ENCODE measurements at places on chromosomes 2 and 18. TPM values are rescaled to one million over a fixed set of nuclear protein-coding genes. Genes with fewer than 3 reads are reported as not detected.
A peak's percentile ranks its signal among the peaks of the same experiment; 100 is the strongest.

DNA sequence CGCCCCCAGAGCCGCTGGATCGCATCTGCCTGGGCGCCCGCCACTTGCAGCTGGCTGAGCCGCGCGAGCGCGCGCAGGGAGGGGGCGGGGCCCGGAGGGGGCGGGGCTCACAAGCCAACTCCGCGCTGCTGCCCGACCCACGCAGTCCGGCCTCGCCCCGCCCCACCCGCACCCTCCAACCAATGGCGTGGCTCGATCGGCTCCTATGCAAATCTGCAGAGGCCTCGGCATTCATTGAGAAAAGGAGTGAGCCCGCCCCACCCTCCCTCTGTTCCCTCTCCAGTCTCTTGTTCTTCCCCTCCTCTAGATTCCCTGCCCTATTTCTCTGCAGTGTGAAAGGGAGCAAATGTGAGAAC, at the start of gene ALK:
TSS of gene ALK (minus strand) at position 27 of the 356 bp plus-strand sequence. CDS start 927 bp downstream, outside the sequence.
- peak; percentile 90 for ATAC-seq

DNA sequence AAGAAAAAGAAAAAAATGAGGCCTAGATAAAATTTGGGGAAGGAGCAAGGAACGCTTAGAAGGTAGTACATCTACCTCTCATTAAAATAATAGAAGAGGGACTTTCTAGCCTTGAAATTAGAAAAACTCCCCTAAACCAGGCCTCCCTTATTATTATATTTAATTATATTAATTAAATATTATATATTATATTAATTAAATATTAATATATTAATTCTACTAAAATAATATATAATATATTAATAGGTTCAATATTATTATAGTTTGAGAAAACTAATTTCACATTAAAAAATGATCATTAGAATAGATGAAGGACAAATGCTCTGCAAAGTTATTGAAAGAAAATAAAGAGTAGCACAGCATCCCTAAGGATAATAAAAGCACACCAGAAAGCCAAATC, 449.4 kb downstream of the NBAS start:
- ATAC-seq: no peak

- no peak for ATAC-seq
These were observed 366.3 kb downstream of the SETBP1 start for GRCh38 chr18:45046961-45047360.

DNA sequence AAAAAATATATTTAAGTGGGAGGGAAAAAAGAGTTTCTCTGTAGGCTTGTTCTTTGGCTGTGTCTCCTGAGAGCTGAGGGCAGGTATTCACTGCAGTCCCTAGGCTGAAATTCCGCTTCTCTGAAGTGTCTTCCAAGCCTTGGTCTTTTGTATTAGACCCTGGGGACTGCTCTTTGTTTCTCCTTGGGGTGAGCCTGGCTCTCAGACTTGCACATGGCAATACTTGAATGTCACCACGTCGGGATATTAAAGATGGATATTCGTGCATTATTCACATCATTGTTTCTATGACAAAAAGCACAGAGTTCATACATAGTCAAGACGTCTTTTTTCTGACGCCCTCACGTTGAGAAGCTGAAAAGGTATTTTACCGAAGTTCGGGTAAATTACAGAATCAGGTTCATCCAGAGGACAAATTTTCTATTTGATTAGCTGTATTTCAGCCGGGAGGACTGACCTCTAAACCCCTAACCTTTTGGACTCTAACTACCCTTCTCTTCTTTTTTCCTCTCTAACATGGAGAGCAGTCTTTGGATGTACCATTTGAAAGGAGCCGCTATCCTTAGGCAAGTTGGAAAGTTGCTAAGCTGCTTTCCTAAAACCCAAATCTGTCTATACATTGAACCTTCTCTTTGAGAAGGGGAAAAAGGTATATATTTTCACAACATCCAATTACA, 2.4 kb upstream of the HOXD3 start:
- ATAC-seq: no peak

DNA sequence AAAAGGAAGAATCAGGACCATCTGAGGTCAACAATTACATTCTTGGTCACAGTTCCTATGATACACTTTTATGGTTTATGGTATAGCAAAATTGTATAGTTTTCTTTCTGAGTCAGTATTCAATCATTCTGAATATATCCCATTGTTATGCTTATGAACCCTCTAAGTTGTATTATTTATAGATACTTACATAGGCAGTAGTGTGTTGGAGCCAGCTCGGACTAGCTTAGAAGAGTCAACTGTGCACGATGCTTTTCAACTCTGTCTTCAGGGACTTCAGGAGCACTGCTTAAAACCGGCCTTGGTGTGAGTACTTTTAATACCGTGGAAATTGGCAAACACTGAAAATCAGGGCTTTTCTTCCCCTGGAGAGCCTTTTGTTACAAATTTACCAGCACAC, 215.7 kb downstream of the IKZF2 start:
- peak; percentile 91 for ATAC-seq

- no peak for ATAC-seq
These were observed 44.4 kb downstream of the MYO3B start for GRCh38 chr2:170222298-170222697.

DNA sequence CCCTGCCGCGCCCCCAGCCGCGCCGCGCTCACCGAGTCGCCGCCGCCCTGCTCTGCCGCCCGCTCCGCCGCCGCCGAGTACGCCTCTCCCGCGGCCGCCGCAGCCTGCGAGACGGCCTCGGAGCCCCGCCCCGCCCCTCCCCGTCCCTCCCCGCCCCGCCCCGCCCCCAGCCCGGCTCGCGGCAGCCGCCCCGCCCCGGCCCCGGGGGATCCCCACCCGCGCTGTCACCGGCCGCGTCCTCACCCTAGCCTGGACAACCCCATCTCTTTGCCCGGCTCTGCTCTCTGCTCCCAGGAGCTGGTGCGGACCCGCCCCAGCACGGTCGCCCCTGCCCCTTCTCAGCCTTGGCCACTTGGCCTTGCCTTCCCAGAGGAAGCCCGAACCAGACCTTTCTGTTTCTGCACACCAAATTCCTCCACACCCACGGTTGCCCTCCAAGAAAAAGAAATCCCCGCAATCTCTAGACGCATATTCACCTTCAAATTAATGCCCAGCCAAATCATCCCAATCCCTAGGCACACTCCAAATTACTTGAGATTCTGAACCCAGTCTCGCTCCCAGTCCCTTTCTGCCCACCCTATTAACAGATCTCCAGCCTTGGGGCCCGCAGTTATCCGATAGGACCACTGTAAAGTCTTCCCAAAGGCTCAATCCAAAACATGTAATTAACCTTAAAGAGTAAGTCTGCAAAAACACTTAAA, at the start of gene CYRIA:
TSS of gene CYRIA (minus strand) at position 87 of the 701 bp plus-strand sequence. CDS start 77,715 bp downstream, outside the sequence.
- peak; percentile 90 for ATAC-seq

DNA sequence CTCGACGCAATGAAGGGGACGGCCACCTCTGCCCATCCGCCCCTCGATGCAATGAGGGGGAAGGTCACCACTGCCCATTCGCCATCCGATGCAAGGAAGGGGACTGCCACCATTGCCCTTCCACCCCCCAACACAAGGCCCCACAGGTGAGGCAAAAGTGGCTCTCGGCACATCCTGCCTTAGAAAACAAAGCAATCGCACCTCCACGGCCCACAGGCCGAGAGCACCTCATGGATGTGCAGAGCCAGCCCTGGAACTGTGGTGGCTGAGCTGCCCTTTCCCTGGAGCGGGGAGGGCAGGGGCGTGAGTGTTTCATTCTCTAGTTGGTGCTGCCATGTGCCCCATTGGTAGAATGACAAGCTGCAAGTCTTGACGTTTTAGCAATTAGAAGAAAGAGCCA, 320.6 kb upstream of the SALL3 start:
- ATAC-seq: no peak

The CREG2 gene
- not detected for total RNA-seq

The SERPINB12 gene
- 0.37 TPM for total RNA-seq

The MALL gene
- 10.0 TPM for total RNA-seq

DNA sequence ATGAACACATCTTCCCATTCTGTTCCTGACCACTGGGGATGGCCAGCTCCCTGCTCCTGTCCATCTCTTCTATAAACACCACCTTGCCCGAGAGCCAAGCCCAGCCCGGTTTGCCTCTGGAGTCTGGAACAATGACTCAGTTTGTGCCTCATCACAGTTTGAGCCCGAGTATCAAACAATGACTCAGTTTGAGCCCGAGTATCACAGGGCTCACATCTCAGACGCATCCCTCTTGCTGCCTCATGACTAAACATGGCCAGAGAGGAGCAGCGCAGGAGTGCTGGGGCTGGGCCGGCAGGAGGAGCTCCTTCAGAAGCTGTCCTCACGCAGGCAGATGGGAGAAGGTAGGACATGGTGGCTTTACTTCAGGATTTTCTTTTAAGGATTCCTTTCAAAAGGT, 68.7 kb downstream of the PXDN start:
- ATAC-seq: peak; percentile 31

The KLHL30 gene
- total RNA-seq: 0.18 TPM

- no peak for ATAC-seq
These were observed 644.4 kb downstream of the GALR1 start for GRCh38 chr18:77894060-77894459.

The SERPINB13 gene
- total RNA-seq: 0.21 TPM

DNA sequence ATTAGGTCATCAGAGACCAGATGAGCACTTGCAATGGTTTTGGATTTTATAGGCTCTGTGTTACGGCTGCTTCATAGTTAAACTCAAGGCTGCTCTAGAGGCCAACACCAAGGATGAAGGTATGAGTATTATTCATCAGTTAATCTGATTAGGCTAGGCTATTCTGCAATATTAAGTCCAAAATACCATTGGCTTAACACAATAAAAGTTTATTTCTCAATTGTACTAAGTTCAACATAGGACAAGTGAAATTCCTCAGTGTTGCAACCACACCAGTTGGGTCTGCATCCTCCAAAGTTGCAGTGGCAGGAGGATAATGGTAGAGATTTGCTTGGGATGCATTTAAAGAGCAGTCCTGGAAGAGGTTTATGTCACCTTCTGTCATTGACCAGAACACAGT, 538.3 kb upstream of the CDH2 start:
- ATAC-seq: no peak

GRCh38 chr2:9702604-9703084, 71.8 kb upstream of the YWHAQ start:
- no peak for ATAC-seq

The HSBP1L1 gene
- 29.7 TPM for total RNA-seq

The STK17B gene
- total RNA-seq: 5.3 TPM

GRCh38 chr18:11108947-11109346, 40.4 kb downstream of the PIEZO2 start:
- no peak for ATAC-seq

GRCh38 chr18:33577685-33578517, at the start of gene ASXL3:
ASXL3 (plus strand) TSS chr18:33578219; CDS start chr18:33578632, 413 bp downstream.
- ATAC-seq: peak; percentile 82

- no peak for ATAC-seq
These were observed 89.3 kb downstream of the EHBP1 start for GRCh38 chr2:62794791-62795190.

The CDH2 gene
- total RNA-seq: not detected

The ALPP gene
- not detected for total RNA-seq

The COX7A2L gene
- 92.9 TPM for total RNA-seq

GRCh38 chr18:6994771-6995430, 122.7 kb downstream of the LAMA1 start:
- no peak for ATAC-seq

DNA sequence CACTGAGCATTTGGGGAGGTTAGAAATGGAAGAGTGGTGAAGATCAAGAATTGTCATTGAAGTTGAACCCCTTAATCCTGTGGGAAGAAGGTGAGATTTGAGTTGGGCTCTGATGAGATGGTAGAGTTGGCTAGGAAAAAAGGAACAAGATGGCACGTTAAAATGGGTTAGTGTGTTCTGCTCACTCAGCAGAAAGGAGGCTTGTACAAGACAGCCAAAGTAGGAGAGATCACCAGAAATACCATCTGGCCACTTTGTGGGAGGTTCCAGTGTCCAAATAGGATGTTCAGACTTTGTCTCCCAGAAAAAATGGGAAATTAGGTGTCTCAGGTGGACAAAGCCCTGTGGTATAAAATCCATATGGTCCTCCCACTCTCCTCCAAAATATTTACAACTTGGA, 56.0 kb upstream of the SLC14A2 start:
- ATAC-seq: no peak

DNA sequence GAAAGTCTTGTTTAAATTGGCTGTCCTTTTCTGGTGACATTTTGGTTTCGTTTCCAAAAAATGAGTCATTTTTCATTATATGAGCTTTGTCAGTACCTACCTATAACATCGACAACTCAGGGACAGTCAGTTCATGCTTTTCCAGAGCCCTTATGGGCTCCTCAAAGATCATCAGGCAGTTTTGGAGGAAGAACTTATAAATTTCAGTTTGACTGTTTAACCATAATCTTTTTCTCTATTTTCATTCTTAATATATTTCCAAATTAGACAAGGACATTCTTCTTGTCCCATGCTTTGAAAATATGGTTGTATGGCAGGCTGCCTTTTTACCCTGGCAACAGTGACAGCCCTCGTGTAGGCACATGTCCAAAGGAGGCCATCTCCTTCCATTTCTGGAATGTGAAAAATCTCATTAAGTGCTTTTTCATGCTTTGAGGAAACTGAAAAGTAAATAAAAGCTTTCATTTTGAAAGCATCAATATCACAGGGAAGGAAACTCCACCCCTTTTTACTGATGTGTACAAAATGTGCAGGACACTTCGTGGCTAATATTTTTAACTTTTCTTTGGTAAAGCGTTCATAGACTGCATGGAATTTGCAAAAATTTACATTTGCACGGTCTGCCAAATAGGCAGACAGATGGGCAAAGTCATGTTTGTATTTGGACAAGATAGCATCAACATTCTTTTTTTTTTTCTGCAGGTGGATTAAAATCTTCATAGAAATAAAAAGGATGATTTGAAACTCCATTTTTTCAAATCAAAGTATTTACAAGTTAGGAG, 7.2 kb upstream of the PROC start:
- peak; percentile 31 for ATAC-seq

- no peak for ATAC-seq
These were observed 141.8 kb downstream of the MYO5B start for GRCh38 chr18:50053111-50053510.

The CD8B2 gene
- total RNA-seq: 0.39 TPM

The ADCYAP1 gene
- 14.5 TPM for total RNA-seq

The MOGAT1 gene
- total RNA-seq: not detected

DNA sequence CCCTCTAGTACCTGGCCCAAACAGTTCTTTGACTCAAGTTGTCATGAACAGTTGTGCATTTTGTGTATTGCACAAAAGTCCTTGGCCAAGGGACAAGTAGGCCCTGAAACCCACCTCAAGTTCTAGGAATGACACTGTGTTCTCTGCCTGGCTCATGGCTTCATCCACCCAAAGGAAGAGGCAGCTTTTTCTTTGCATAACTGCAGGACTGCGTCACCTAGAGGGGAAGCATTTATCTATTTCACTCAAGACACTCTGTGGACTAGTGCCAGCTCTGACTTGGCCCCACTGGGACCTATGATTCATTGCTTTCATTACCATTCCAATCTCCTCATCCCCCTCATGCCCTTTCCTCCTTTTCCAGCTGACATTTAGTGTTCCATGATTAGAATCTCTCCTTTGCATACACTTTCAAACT, 119.3 kb upstream of the SIX2 start:
- ATAC-seq: peak; percentile 63

The PRADC1 gene
- total RNA-seq: 12.9 TPM

The RNU2-63P gene
- 76.2 TPM for total RNA-seq

Data from motor neuron (in vitro differentiated cells).